C1 segment of cervical spinal cord (tissue), 14 donors: ENCODE measurements at places on chromosomes 3 and 15.
A peak's percentile ranks its signal among the peaks of the same experiment; 100 is the strongest.

DNA sequence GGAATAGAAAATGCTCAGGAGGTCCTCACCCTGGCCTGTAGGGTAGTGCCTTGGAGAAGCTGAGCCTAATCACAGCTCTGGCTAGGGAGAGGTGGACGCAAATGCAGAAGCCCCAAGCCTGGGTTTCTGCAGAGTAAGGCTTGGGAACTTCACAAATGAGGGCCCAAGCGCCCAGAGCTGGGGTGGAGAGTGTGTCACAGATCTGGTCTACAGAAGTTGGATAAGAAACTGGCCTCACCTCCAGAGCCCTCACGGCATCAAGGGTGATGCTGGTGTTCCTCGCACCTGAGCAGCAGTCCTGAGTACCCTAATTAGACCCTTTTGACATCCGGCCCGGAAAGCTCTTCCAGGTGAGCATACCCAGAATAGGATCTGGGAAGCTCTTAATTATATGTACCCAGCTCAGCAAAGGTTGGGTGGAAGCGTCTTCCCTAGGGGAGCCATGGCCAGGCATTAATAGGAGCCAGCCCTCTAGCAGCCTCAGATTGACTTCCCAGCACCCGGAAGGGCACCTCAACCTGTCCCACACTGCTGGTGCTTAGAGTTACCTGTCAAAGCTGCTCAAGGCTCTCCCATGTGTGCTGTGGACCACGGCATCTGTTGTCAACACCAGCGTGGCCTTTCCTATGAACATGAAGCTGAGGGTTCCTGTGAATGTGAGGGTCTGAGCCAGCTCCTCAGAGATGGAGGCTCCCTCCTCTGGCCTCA lies 31.8 kb downstream of the RBM5 start:
- no peak for DNase-seq

- DNase-seq: peak; percentile 9
Observed at GRCh38 chr15:63891079-63891767, 57.5 kb upstream of the HERC1 start.

GRCh38 chr15:68629519-68630210 lies 50.9 kb downstream of the CORO2B start:
- no peak for DNase-seq

DNA sequence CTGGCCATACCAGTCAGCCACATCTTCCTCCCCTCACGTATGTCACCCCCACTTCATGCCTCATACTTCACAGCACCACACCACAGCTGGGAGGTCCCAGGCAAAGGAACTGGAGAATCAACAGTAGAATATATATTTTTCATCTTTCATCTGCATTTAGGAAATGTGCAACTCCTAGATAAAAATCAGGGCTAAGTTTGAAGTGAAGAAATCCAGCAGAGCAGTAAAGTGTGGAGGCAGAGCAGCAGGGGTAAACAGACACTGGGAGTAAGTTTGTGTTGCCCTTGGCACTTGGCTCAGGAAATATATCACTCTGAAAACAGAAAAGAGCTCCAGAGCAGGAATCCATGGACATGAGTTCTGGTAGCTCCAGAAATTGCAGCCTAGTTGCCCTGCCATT lies 2.8 kb upstream of the HERC1 start:
- DNase-seq: no peak

DNA sequence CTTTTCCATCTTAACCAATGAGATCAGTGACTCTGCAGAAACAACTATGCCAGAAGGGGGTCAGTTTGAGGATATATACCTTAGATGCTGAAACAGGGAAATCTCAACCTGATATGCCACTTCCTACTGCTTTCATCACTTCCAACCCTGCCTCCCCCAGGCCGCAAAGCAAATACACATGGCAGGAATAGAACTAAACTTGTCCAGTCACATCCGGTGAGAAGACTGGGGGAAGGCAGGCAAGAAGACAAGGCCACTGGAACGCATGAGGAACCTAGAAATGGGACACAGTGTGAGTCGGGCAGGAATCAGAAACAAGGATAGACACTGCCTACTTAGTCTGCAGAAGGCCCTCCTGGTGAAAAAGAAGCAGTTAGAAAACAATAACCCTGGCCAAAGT lies 90.6 kb downstream of the MYO5A start:
- no peak for DNase-seq

DNA sequence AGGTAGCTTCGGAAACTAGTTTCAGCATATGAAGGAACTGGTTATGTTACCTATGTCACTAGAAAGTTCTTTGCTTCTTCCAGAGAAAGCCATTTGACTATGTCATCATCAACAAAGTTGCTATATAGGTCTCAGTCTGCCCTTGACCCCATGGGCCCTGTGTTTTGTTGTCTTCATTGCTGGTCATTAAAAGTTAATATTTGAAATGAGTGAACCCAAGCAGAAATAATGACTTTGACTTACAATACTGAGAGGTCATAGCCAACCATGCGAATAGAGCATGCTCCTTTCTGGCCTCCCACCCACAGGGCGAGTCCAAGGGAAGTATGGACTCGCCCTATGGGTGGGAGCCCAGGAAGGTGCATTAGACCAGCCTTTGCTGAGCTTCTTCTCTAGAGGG lies 40.9 kb downstream of the APH1B start:
- no peak for DNase-seq

DNA sequence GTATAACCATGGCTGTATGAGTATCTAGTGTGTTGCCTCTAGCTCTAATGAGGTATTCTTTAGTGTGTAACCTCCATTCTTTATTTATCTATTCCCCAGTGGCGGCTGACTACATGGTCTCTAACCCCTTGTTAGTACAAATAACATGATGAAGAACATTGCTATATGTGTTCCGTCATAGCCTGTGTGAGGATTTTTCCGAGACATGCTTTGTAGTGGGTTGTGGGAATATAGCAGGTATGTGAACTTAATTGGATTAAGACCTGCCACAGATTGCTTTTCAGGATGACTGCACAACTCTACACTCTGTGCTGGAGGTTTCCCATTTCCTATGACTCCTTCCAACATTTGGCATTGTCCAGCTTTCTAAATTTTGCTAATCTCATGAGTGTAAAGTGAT lies 563.4 kb downstream of the ROBO1 start:
- no peak for DNase-seq

DNA sequence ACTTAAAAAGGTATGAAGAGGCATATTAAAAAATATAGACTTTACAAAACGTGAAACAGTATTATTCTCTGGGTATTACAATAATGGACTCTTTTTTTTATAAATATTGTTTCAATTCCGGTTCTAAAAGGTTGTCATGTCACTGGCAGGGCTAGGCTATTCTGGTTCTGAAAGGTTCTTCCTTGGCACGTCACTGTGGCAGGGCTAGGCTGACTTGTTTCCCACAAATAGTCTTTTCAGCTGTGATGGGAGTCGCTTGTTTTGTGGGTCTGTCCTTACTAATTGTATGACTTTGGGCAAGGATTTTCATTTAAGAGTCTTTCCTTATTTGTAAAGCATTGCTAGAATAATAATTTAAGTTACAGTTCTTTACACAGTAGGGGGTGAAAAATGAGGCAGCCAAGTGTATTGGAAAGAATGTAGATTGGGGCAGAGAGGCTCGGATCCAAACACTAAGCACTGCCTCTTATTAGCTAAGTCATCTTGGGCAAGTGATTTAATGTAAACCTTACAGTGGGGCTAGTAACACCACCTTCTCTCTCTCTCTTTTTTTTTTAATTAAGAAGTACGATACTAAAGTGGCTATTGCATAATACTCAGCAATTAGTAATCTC lies 12.4 kb upstream of the MELTF start:
- DNase-seq: no peak

GRCh38 chr3:189419038-189419437 lies 212.2 kb upstream of the TP63 start:
- no peak for DNase-seq

- DNase-seq: no peak
Observed at GRCh38 chr3:60366486-60366885, 884.8 kb downstream of the FHIT start.

DNA sequence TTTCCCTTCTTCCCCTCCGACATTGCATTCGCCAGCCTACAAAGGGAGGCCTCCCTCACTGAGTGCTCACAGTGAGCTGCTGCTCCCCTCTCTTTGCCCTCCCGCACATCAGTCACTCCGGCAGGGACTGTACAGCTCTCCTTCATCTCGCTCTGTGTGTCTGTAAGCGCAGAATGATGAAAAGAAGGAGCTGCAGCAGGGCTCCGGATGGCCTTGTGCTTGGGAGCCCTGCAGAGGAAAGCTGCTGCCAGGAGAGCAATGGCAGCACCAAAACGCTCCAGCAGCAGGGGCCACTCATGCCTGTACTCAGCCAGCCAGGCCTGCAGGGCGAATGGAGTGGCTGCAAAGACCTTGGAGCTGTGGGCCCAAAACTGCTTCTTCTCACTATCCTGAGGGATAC lies 107.0 kb upstream of the NSMCE3 start:
- no peak for DNase-seq

DNA sequence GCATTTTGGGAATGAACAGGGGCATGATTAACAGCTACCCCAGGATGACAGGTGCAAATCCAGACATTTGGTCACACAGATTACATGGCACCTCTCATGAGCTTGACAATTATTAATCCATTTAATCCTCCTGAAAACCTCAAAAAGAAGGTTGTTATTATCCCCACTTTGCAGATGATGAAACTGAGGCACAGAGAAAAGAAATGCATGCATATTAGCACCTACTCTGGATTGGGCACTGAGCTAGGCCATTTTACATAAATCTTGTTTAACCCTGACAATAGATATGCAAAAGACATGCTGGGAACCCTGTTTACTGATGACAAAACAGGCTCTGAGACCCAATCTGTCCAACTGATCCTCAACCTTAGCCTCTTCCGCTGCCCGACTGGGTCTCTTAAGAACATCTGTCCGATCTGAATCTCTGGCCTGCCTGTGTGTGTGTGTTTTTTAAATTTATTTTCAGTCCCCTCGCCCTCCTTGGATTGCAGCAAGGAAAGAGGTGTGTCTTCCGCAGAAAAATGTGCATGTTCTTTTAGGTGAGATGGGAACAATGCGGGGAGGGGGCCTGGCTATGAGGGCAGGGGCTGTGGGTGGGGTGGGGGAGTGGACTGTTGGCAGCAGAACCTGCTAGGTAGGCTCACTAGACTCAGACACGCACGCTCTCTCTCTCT lies 162.5 kb downstream of the WNT7A start:
- DNase-seq: no peak
